ENCODE measurements at places on chromosomes 16 and 17.

DNA sequence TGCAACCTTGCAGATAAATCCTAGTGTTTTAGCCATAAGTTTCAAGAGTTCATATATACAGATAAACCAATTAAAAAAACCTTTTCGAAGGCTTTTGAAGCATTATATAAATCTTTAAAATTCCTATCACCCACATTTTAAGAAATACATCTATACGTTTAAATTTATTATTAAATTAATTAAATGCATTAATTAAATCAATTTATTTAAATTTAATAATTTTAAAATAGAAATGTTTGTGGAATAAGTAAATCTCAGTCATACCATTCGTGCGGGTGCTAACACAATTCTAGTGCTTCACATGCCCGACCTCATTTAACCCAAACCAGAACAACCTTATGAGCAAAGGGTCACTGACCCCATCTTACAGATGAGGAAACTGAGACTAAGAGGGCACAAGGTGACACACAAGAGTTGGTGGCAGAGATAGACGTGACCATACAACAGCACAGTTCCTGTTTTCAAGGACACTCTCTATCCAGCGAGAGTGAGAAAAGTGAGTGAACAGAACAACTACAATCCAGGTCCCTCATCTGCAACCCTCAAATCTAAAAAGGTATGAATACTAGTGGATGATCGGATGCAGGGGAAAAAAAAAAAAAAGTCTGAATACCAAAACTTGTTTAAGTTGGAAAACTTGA, 1.4 kb downstream of the NSMCE1 start:
- no peak for DNase-seq

- no peak for DNase-seq
Measured at GRCh38 chr16:56728980-56729734, 772 bp upstream of the NUP93 start.

DNA sequence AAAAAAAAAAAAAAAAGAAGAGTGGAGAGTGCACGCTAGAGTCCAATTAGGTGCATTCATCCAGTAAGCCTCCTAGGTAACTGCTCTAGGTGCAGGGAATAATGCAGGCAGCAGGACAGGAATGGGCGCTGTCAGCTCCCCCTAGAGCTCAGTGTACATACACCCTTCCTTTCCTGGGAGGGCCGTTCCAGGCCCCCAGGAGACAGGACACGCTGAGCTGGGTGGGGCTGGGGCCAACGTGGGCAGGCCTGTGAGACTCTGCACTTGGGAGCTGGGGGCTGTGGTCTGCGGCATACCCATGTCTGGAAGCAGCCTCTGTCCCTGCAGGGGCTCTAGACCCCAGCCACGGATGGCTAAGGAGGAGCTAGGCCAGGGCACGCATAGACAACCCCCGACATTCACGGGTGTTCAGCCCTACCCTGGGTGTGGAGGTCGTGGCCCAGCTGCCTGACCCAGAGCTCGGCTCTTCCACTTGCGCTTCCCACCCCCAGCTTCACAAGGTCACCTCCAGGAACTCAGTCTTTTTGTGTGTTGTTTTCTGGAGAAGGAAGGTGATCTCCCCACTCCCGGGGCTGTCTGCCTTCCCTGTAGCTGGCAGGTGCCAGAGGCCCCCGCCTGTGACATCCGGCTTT, 1.0 kb upstream of the ANTKMT start:
- no peak for DNase-seq

DNA sequence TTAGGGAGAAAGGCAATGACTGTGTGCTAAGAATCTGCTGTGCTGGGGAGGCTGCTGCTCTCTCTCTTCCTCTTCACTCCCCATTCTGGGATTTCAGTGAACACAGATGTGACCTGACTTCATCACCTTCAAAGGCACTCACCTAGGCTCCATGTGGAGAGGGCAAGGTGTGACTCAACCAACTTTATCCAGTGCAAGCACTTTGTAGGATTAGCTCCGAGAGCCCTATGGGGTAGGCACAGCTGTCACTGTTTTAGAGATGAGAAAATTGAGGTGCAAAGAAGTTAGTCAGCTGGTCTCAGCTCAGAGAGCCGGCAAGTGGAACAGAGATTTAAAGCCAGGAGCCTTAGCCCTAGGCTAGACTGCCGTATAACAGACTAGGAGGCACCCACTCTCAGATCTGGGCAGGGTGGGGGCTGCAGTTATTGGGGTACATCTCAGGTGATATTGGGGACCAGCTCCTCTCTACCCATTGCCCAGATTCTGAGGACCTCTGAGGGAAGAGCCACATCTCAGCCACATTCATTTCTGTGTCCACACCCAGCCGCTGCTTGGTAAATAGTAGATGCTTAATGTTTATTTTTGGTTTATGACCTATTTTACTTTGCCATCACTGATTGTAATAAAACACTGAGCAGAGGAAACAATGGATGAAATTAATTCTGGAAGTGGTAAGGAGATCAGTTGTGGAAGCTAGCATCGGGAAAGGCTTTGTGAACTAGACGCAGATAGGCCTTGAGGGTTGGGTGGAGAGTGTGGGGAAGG, 138.8 kb downstream of the CCDC182 start:
- DNase-seq: no peak

- DNase-seq: no peak
Measured at GRCh38 chr16:58127634-58128033, 1.5 kb downstream of the CFAP20 start.

GRCh38 chr16:28164140-28164539, 47.6 kb downstream of the XPO6 start:
- DNase-seq: no peak

GRCh38 chr17:50273654-50274040, 619 bp upstream of the TMEM92 start:
- no peak for DNase-seq

DNA sequence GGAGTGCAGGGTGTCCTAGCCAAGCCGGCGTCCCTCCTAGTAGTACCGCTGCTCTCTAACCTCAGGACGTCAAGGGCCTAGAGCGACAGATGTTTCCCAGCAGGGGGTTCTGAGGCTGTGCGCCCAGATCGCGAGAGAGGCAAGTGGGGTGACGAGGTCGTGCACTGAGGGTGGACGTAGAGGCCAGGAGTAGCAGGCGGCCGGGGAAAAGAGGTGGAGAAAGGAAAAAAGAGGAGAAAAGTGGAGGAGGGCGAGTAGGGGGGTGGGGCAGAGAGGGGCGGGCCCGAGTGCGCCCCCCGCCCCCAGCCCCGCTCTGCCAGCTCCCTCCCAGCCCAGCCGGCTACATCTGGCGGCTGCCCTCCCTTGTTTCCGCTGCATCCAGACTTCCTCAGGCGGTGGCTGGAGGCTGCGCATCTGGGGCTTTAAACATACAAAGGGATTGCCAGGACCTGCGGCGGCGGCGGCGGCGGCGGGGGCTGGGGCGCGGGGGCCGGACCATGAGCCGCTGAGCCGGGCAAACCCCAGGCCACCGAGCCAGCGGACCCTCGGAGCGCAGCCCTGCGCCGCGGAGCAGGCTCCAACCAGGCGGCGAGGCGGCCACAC, at the start of gene MMP2:
MMP2 (plus strand) TSS at position 372 of the 603 bp plus-strand sequence. CDS start 282 bp downstream, outside the sequence.
- no peak for DNase-seq

DNA sequence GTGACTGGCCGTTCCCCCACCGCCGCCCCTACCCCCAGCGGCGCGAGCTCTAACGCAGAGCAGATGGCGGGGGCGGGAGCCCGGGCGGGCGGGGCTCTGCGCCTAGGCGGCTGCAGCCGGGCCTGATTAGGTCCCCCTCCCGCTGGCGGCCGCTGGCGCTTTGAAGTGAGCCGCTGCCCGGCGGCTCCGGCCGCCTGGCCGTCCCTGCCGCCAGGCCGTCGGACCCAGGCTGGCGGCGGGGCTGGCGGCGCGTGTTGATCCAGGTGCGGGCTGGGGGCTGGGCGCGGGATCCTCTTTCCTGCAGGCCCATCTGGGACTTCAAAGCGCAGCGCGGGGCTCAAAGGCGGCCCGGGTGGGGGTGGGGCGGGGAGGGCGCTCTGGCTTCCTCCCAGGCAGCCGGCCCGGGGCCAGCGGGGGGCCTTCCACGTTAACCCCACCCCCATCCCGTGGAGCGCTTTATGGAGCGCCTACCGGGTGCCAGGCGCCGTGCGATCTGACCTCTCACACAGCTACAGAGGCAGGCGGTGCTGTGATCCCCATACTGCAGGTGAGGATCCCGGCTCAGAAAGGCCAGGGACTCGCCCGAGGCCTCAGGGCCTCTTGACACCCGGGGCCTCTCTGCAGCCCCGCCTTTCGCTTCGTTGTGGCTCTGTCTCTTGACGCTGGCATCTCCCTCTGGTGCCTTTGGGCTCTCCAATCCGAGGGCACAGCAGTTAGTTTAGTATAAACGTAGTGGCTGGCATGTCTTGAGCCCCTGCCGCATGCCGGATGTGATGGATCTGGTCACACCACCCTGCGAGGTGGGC, 80.0 kb upstream of the NKD1 start:
- no peak for DNase-seq

- no peak for DNase-seq
Measured at GRCh38 chr17:74862919-74863318, 3.2 kb upstream of the GRIN2C start.
